ENCODE measurements at places on chromosomes 2 and 18. TPM values are rescaled to one million over a fixed set of nuclear protein-coding genes. Genes with fewer than 3 reads are reported as not detected.

GRCh38 chr18:31225668-31226067 lies 63.0 kb upstream of the DSC1 start:
- no peak for DNase-seq

DNA sequence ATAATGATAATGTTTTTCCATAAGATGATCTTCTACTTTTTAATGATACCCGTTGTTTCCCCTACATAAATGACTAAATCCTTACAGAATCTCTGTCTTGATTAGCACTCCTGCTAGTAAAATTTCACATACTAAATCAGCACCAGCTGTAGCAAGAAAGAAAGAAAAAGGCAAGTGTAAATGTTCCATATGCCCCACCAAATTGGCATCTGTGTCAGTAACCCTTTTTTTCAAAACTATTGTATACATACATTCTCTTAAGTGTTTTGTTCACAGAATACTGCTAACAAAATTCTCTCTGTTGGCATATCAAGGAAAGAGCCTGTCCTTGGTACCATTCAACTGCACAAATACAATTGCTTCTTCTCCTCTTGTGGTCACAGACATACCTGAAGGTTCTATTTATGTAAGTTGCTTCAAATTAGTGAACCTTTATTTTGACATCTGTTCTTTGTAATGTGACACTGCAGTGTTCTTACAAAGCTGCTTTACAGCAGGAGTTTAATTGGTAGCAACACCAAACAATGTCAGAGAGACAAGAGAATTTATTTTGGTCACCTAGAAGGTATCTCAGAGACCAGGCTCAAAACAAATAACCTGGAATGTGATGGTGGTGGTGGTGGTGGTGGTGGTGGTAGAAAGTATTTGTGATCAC lies 641.9 kb downstream of the ZEB2 start:
- DNase-seq = no peak

CRYGD gene
- total RNA-seq = not detected

DNA sequence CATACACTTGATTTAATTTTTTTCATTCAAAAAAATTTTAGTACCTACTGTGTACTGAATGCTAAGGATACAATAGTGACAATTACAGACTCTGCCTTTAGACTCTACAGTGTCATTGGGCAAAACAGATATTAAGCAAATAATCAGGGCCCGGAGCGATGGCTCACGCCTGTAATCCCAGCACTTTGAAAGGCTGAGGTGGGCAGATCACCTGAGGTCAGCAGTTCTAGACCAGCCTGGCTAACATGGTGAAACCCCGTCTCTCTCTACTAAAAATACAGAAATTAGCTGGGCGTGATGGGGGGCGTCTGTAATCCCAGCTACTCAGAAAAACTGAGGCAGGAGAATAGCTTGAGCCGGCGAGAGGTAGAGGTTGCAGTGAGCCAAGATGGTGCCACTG lies 1.4 kb downstream of the UBXN2A start:
- DNase-seq = no peak

DNA sequence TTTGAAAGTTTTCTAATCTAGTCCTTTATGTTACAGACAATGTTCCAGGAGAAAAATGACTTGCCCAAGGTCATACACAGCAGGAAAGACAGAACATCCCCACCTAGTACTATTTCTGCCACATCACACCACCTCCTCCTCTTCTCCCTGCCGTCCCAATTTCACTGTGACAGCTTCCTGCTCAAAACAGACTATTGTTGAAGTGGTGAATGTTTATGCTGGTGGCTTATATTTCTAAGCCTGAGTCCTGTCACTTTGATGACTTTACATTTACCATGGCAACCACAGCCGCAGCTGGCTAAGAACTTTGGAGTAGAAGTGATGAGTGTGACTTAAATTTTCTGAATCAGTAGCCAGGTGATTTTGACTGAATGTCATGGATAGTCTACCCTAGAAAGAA lies 10.0 kb downstream of the GALNT5 start:
- no peak for DNase-seq

CDH7 gene
- total RNA-seq = not detected

MROH2A gene
- total RNA-seq = not detected

DNA sequence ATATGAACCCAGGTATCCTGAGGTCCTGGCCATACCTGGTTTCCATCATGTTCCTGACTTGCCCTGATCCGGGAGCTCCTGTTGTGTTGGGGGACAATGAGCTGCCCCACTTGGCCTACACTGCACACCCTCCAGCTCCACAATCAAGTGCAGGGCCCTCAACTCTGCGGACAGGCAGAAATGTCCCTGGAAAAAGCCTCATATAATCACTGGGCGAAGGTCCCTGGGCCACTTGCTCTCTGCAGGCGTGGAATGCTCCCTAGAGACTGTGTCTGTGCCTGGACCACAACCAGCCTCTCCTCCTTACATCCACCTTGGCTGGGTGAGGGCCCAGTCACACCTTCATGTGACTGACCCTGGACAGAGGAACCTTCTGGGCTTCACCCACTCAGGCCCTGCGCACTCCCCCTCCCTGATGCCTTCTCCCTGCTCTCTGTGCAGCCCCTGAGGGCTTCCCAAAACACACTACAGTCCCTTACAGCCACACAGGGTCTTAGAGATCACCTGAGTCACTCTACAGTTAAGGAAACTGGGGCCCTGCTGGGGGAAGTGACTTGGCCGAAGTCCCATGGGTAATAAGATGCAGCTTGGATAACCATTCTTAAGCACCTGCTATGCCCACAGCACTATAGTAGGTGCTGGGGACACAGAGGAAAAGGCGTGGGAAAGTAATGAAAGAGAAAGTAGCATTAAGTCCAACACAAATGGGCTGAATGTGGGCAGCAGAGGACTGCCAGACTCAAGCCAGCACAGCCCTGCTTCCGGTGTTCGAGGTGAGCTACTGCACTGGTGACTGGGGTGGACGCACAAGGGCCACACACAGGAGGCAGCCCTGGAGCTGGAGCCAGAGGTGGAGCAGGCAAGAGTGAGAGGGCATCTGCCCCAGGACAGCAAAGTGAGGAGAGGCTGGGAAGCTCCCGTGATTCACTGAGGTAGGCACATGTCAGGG lies 9.8 kb downstream of the BOLA3 start:
- no peak for DNase-seq

ERICH2 gene
- not detected for total RNA-seq

DNA sequence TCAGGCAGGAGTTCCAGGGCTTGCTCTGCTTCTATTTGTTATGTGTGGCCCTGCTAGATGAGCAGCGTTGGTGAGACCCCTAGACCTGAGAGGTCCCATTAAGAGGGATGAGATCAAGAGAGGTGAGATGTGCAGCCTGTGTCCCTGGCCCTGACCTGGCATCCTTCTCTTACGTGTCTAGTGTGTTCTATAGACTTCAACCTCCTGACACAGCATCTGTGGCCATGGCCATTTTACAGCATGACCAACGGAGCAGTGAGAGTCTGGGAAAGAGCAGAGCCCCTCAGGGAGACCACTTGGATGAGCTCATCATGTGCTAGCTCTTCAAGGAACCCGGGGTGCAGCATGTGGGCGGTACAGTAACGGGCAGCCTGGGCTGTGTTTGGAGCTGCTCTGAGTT lies 32.7 kb upstream of the ASPRV1 start:
- DNase-seq = no peak

- no peak for DNase-seq
Measured at GRCh38 chr18:8063733-8064132, 496.6 kb downstream of the PTPRM start.

G6PC2 gene
- total RNA-seq = not detected

DNA sequence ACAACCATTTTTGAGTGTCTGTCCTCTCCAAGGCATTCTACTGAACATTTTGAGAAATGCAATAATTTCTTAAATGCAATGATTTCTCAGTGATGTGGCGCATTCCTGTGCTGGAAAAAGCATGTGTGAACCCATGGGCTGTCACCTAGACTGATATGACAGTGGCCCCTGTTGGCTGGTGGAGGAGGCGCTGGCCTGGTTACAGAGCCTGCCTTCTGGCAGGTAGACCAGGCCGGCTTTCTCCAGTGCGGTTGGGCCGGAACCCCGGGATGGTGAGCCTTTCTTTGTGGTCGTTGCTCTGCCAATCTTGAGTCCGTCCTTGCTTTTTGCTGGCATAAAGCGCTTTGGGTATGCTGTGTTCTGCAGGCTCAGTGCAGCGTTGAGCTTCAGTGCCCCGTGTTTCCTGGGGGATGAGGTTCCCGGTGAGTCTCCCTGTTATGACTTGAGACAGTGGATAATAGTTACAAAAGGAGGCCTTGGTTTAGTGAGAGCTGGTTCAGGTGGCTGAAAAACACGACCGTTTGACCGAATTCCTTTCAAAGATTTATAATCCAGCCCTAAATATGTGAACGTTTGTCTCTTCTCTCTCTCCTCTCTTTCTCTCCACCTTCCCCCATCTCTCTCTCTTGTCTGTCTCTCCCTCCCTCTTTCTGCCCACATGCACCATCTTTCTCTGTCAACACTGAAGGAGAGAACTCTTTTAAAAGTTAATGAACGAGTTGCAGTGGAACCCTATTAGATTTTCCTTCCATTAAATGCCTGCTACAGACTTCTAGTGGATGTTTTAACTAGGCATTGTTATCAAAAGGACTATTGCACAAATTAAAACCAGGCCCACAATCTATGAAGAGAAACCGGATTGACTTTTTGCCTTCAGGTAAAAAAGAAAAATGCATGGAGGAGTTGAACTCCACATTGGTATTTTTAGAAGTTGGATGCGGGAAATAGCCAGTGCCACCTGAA lies 34.0 kb downstream of the TSHZ1 start:
- no peak for DNase-seq

GFPT1 gene
- total RNA-seq = 242 TPM

RAB12 gene
- total RNA-seq = 17.4 TPM

DNA sequence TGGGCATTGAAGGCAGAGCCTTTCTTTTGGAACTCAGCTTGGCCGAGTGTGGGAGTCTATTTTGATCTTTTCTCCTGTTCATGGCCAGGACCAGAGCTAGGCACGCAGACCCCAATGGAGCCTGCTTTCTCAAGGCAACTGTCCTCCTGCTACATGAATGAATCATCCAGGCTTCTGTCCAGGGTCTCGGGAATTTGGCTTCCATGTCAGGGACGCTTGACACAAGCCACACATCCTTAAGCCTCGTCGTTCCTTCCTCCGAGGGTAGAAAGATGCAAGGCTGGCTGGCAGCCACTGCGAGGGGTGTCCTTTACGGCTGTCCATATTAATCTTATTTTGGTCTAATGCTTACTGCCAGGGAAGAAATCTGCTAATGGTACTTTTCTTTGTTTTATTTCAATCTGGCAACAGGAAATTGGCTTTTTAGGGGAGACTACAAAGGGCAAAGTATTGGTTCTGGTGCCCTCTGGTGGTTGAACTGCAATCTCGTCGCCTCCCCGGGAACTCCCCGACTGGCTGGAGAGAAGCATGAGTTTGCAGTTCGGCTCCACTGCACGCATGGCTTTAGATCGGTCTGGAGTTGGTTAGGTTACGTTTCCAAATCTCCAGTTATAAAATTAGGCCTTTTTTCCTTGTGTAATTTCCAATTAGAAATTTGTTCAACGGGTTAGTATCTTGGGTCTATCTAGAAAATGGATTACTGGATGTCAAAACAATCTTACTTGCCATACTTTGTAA lies 135.2 kb downstream of the ALPK2 start:
- DNase-seq = peak; percentile 74
